ENCODE measurements at places on chromosomes 5 and 9.

DNA sequence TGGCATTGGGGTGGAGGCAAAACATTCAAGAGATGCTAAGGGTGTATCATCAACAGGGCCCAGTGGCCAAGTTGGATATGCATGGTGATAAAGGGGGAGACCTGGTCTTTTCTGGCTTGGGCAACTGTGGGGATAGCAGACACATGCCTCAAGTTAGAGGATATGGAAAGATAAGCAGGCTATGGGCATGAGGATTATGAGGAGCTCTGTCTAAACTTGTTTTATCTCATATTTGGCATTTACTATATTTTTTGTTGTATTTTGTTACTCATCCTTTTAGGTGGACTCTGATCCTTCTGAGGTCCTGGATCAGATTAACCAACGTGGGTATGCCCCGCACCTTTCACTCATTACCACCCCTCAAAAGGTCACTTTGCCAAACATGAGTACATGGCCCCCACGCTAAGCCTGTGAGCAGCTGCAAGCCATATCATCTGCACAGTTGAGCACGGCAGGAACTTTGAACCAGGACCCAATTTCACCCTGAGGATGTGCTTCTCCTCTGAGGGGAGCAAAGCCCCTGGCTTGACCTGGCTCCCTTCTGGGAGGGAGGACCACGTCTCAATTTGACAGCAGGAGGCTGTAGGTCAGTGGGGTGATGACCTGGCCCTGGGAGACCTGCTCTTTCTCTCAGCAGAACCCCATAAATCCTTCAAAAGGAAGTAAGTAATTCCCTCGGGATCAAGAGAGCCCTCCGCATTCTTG, 71.1 kb upstream of the CD180 start:
- no peak for DNase-seq

DNA sequence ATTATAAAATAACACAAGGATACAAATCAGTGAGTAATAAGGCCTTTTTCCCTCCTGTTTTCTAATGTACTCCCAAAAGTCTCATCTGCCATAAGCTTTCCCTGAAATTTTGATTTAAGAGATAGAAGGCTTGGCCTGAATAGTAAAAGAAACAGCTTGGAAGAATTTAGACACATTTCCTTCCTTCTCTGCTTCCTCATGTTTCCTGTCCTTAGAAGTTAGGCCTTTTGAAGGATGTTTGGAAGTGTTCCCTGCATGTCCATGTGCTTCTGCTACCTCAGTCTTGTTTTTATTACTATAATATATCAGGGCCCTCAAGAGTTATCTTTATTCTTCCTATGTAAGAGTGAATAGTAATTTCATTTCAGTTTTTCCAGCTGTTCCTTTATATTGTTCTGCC, 242.7 kb downstream of the DEPDC1B start:
- DNase-seq = no peak

DNA sequence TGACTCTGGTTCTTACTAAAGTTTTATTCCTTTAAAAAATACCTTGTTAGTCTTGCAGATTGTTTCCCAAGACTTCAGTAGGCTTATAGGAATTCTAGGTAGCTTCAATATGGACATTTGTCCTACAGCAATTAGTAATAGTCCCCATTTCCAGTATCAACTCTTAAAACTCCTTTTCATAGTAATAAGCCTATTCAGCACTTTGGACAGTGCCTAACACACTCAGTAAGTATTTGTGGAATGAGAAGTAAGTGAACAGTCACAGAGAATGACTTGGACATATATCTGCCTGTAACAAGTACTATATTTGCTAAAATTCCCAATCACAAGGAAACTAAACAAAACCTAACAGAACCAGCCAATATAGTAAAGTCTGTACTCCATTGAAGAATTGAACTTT, 1291.8 kb upstream of the DMAC1 start:
- no peak for DNase-seq

- DNase-seq = no peak
These were observed 717.0 kb downstream of the DNAH5 start for GRCh38 chr5:13227513-13227912.

DNA sequence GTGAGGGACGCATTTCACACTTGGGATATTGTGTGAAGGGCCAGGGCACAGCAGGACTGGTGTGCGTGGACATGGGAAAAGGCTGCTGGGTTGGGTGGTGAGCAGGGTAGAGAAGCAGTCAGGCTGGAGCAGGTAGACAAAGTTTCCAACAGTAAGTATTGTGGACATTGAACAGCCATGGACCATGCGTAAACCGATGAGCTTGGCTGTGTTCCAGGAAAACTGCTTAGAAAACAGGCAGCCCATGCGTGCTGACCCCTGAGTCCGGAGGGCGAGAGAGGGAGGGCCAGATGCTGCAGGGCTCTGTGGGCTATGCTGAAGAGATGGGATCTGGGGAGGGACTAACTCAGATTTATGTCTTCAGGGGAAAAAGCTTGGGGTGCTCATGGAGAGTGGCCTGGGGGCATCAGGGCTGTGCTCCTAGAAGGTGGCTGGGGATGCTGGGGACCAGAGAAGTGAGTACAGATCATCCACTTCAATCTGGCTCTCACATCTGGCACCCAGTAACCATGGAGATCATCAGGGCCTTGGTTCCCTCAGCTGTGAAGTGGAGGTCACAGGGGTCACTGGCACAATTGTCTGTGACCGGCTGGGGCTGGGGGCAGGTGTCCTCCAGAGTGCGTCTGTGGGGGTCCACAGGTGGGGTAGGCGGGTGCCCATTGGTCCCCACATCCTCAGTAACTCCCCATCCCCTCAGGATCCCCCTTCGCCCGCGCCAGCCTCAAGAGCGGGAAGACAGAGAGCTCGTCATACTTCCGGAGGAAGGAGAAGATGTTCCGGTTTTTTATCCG, 93.3 kb downstream of the CACNA1B start:
- DNase-seq = peak; percentile 47

GRCh38 chr9:431701-432100, 217.0 kb downstream of the DOCK8 start:
- no peak for DNase-seq

GRCh38 chr5:119879446-119879845, 250.1 kb downstream of the FAM170A start:
- DNase-seq = no peak

DNA sequence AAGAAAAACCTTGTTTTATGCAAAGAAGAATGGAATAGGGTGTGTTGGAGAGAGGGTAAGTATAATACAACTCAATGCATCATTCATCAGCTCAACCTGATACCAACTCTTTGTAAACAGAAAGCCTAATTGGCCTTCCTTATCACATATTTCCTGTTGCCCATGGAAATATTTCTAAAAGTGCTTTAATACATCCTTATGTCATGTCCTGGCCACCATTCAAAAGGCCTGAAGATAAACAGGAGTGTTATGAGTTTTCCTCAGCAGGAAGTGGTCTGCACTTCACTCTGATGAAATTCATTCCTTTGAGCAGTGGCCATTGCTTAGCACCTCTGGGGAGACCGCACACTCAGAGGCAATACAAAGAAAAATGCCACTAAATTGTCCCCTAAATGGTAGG, 511.2 kb downstream of the SEMA5A start:
- DNase-seq = no peak

DNA sequence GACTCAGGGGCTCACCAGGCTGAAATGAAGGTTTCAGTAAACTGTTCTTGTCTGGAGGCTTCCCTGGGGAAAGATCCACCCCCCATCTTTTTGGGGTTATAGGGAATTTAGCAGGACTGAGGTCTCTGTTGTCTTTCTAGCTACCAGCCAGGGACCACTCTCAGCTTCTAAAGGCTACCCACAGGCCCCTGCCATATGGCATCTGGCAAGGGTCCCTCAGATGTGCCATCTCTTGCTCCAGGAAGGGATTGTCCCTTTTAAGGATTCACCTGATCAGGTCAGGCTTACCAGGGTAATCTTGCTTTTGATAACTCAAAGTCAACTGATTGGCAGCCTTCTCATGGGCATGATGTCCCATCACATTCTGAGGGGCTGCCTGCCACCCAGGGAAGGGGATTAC, 65.0 kb downstream of the NSUN2 start:
- no peak for DNase-seq

GRCh38 chr5:72434056-72434780, 73.0 kb downstream of the ZNF366 start:
- DNase-seq = no peak

DNA sequence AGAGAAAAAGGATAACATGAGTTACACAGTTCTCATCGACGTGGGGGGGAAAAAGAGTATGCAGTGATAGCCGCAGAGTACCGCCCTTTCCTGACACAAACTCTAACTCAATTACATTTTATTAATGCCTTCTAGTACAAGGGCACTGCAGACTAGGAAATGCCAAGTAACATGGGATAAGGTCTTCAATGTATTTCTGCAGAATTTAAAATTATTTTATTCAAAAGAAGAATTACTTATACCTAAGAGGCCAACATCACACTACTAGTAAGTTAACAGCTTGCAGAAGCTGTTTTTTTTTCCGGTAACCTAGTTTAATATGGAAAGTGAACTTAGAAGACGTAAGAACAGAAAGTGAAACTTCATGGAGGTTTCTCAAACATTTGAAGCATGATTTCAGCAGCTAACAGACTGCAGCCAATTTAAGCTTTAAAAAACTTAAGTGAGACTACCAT, 3.9 kb downstream of the SETX start:
- DNase-seq = no peak

- DNase-seq = no peak
These were observed 278.9 kb upstream of the CD180 start for GRCh38 chr5:67475489-67475888.

DNA sequence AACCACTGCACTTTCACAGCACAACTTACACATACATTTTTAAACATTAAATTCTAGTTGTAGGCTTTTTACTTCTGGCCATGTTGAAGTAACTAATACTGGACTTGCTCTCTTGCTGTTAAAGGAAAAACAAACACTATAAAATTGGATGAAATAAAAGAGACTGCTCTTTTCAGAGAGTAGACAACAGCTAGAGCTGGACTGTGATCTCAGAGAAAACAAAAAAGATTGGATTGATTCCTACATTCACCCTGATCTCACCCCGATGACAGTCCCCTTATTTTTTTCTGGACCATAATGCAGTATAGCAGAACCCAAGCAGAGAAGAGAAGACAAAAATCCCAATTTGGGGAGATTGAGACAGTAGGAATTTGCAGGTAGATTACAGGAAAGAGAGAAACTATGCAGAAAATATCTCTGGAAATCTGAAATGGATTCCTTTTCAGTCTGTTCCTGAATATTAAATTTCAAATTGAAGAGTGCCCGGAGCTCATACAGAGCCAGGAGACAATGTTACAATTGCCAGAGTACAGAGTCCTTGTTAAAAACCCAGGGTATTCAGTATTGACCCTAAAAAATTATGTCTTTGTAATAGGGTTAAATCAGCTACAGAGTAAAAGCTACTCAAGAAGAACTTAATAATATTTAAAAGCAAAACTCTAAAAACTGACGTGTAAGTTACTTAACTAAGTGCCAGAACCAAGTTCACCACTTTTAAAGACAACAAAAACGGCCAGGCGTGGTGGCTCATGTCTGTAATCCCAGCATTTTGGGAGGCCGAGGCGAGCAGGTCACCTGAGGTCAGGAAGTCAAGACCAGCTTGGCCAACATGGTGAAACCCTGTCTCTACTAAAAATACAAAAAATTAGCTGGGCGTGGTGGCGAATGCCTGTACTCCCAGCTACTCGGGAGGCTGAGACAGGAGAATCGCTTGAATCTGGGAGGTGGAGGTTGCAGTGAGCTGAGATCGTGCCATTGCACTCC, 208.6 kb downstream of the MPDZ start:
- no peak for DNase-seq
